SJCRH30 (cell line): ENCODE measurements at places on chromosomes 12 and 14.
A peak's percentile ranks its signal among the peaks of the same experiment; 100 is the strongest.

- DNase-seq, result no peak
Measured at GRCh38 chr12:104999347-104999685, 13.2 kb downstream of the NOPCHAP1 start.

GRCh38 chr12:110102255-110102654, 21.9 kb upstream of the IFT81 start:
- DNase-seq, result peak; percentile 94

DNA sequence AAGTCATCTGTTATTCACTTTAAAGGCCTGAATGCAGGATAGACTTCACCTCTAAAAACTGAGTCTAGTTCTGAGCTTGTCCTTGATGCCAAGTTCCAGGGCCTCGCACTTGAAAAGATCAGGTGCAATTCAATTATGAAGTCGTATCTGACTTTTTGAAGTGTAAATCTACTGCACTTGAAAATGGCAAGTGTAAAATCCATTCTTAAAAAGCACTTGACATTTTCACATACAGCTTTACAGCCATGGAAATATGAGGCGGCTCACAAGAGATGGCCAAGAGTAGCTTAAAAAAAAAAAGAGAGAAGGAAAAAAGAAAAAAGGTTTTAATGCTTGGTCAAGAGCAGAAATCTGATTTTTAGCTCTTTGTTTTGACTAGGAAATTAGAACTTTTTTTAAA, 172.5 kb downstream of the GXYLT1 start:
- no peak for DNase-seq

GRCh38 chr14:71591929-71592328, 340.3 kb upstream of the RGS6 start:
- DNase-seq, result peak; percentile 55

DNA sequence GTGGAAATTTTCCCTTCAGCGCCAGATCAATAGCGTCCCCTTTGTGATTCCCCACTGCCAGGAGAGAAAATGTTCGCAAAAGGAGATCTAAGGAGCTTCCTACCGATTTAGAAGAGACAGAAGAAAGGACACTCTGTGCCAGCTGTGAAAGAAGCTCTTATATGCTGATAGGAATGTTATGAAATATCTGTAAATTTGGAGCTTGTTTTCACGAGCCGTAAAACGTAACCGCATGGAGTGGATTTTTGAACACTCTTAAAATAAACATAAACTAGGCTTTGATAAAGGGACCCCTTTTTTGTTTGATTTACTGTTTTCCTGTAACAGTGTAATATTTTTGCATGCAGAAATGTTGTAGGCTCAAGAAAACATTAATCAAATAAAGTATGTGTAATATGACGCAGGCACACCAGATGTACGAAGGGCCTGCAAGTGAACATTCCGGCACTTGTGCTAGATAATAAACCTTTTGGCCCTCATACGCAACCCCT, 346.8 kb downstream of the ETNK1 start:
- no peak for DNase-seq

- DNase-seq, result no peak
Measured at GRCh38 chr14:55122440-55122986, 6.5 kb upstream of the LGALS3 start.

DNA sequence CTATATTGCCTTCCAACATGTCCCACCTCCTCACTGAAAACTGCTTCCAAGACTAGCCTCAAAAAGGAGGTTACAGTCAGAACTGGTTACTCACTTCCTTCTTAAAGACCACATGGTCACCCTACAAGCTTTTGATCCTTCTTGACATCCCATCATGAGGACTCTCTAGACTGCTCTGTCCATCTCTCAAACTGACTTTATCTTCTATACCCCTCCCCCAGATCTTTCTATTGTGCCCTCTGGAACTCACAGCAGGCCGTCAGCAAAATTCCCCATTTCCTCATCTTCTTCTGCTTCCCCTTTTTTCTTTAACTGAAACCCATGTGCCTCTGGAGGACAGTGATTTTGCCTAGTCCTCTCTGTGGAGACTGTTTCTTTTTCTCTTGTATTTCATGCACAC, 18.1 kb upstream of the IGF1 start:
- DNase-seq, result no peak

DNA sequence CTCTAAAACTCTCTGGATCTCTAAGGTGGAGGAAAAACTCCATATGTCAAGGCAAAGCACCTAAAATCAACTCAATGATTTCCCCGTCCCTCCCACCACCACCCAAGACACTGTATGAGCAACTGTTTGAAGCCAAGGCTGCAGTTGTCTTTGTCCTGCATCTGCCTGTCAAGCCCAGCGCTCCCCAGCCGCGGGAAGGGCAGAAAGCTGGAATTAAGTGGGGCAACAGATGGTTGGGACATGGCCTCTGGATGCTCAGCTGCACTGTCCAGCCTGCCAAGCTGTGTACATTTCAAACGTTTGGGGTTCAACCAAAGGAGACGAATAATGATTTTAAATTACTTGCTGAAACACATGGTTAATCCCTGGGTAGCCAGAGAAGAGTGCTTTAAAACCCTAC, 42.2 kb upstream of the PTGR2 start:
- DNase-seq, result peak; percentile 96

- peak; percentile 86 for DNase-seq
Measured at GRCh38 chr14:104678346-104678745, 11.1 kb upstream of the INF2 start.
